ENCODE measurements at places on chromosomes 1 and 21.

DNA sequence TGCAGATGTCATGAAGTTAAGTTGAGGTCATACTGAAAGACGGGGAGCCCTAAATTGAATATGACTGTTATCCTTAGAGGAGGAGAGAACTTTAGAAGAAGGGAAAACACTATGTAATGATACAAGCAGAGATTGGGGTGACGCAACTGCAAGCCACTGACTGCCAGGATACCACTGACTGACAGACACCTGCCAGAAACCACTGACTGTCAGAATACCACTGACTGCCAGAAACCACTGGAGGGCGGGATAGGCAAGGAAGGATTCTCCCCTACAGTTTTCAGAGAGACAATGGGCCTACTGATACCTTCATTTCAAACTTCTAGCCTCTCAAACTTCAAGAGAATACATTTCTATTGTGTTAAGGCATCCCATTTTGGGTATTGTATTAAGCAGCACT lies 388.7 kb downstream of the USH2A start:
- DNase-seq: no peak

DNA sequence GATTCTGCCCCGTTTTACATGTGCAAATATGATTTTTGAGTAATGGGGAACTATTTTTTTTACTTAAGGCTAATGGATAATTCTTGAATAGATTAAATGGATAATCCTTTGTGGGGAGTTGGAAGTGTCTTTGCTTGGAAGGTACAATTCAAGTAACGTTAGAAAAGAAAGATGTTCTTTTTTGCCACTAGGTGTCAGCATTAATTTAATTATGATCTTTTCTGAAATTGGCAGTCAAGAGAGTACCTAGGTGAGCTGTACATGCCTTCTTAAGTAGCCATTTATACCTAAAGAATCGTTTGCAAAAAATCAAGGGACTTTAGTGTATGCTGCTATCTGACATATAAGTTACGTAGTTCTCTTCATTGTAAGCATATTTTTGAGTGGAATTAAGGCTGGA lies 2.2 kb downstream of the FBXO28 start:
- DNase-seq: no peak

GRCh38 chr21:25490742-25491141 lies 116.5 kb downstream of the MRPL39 start:
- DNase-seq: no peak

DNA sequence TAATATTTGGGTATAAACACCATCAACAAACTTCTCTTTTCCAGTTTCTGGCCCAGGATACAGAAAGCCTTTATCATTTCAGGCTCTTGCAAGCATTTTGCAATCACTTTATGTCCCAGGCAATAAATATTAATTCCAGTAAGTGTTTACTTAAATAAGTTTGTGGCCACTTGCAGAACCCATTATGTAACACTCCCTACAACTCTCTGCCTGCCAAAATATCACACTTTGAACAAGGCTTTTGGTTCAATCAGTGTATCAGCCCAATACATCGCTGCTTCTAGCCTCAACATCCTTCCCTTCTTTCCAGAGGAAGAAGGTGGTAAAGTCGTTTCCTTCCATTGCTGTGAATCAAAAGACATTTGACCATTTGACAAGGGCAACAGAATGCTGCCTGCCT lies 203.0 kb upstream of the USP25 start:
- no peak for DNase-seq

DNA sequence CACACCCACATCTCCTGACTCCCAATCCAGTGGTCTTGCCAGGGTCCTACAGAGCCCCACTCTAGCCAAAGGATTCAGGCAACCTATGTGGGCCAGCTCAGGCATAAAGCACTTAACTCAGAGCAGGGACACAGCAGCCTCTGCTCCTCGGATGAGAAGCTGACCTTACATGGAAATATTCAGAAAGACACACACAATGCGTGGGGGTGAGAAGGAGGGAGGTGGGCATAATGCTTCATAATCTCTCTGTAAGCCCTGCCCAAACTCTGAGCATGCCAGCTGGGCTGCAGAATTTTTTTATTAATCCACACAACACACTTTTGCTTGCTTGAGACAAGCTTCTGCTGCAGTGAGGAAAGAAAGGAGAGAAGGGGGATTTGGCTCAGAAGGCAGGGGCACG lies 21.6 kb downstream of the KCND3 start:
- no peak for DNase-seq

GRCh38 chr1:171263901-171264300 lies 15.6 kb downstream of the FMO1 start:
- DNase-seq: no peak

Measured in CD4-positive, alpha-beta T cell treated with Interleukin-6 for 4 hours (primary cell).